Hematopoietic multipotent progenitor cell treated with erythropoietin and hydrocortisone succinate and interleukin-3 and kit ligand, for 8 days (in vitro differentiated cells): ENCODE measurements at places on chromosomes 11 and 22.

DNA sequence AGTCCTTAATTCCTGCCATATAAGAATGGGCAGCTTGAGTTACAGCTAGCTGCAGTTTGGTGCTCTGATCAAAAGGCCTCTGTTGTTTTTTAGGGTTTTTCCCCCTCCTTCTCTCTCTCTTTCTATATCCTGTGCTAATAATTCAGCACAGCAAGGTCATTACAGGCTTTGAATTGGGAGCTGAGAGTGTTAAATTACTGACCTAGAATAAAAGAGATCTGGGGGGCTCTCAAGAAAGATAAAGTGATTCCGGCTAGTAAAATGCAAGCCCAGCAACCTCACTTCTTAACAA, 84.9 kb downstream of the CSTPP1 start:
- DNase-seq = no peak

GRCh38 chr11:7449841-7450214, 35.5 kb upstream of the OLFML1 start:
- no peak for DNase-seq

DNA sequence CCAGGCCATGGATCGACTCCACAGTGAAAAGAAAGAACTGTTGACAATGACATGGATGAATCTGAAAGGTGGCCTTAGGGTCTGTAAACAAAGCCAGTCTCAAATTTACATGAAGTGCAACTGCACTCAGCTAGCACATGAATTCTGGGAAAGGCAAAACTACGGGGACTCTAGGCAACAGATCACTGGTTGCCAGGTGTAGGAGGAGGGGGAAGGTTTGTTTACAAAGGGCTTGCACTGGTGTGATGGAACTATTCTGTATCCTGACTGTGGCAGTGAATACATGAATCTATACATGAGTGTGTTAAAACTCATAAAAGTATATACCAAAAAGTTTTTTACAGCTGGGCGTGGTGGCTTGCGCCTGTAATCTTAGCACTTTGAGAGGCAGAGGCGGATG, 27.3 kb downstream of the ALX4 start:
- DNase-seq = no peak

GRCh38 chr11:65493367-65494176, 5.3 kb upstream of the MALAT1 start:
- DNase-seq = no peak

DNA sequence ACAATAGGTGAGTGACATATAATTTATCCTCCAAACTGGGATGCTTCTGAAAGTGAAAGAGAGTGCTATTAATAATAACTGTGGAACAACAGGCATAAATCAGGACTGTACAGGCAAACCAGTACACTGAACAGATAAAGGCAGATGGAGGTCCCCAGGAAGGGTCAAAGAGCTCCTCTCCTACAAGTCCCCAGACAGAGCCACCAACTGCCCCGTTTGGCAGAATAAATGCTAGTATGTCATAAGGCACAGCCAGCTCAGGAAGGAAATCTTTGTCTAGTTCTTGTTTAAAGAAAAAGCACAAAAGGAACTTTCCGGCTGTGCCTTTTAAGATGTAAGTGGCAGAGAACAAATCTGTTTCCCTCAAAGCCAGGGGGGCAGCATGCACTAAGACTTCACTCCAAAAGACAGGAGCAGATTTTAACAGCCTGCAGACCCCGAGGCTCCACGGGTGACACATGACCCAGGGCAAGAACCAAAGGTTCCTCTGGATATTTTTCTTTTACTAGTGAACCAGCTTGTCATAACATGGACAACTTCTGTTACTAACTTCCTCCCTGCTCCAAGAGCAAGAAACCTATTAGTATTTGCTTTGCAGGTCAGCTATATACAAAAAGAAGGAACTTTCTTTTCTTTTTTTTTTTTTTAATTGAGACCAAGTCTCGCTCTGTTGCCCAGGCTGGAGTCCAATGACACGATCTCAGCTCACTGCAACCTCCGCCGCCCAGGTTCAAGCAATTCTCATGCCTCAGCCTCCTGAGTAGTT, 50.2 kb downstream of the MYH9 start:
- DNase-seq = no peak
